MCF 10A (cell line): ENCODE measurements at places on chromosomes 7 and 10. TPM values are rescaled to one million over a fixed set of nuclear protein-coding genes. Genes with fewer than 3 reads are reported as not detected.

DNA sequence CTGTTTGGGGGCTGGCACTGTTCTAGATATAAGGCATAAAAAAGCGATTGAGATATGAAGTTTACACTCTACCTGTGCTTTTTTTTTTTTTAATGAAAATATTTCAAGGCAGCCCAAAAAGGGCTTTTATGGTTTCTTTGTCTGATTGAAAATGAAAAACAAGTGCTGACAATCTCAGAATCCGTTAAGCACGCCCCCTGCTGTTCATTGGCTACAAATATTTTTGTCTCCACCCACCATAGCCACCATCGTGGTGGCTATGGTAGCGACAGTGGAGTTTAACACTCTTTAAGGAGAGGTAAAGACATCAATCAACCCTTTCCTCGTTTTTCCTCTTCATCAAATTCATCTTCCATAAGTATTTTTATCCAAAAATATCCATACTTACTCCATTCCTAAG lies 94.2 kb downstream of the CD36 start:
- no peaks in the 10 kb centered on the region for H3K27me3 ChIP-seq
- H3K36me3 ChIP-seq = no peaks in the 10 kb centered on the region
- H3K27ac ChIP-seq = no peak overlapping the region
- peak; percentile 43 for DNase-seq
- no peak overlapping the region for H3K4me3 ChIP-seq
- H3K4me1 ChIP-seq = peaks cover 10% of the 10 kb centered on the region

DNA sequence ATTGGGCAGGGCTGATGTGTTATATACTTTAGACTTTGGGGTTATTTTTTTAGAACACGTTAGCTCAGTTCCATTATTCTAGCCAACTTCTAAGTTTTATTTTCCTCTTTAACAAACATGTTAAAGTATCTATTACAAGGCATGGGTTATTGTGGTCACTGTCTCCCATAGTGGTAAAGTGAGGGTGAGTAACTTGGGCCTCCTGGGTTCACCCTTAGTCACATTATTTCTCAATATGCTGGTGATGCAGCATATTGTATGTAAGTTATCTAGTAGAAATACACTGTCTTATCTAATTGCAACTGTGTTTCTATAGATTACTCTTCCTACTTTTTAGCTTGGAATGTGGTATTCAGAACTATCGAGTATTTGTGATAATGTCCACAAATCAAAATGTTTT lies 65.9 kb downstream of the BBS9 start:
- no peaks in the 10 kb centered on the region for H3K36me3 ChIP-seq
- no peak overlapping the region for H3K27ac ChIP-seq
- H3K27me3 ChIP-seq = no peaks in the 10 kb centered on the region
- DNase-seq = peak; percentile 62

The NPC1L1 gene
- 0.07 TPM in 1 of 2 replicates, not detected in the other for total RNA-seq

- peaks cover 6% of the 10 kb centered on the region for H3K4me1 ChIP-seq
- H3K36me3 ChIP-seq = peaks cover 6% of the 10 kb centered on the region
- no peak overlapping the region for H3K27ac ChIP-seq
- DNase-seq = no peak
These were observed 81.1 kb upstream of the TMEM72 start for GRCh38 chr10:44830022-44830421.

The KLF14 gene
- not detected in 2 replicates for total RNA-seq

The CCZ1B gene
- total RNA-seq = 34.9 and 43.7 TPM in 2 replicates

- H3K27ac ChIP-seq = no peak overlapping the region
- no peak overlapping the region for H3K4me3 ChIP-seq
- DNase-seq = no peak
- no peaks in the 10 kb centered on the region for H3K27me3 ChIP-seq
These were observed 106.2 kb downstream of the RTKN2 start for GRCh38 chr10:62162261-62162981.
